ENCODE measurements at places on chromosomes 2 and 18. TPM values are rescaled to one million over a fixed set of nuclear protein-coding genes. Genes with fewer than 3 reads are reported as not detected.

The MAPK4 gene
- total RNA-seq = 1.2 TPM

GRCh38 chr2:82795446-82795845 is 1663.6 kb downstream of the SUCLG1 start:
- H3K4me3 ChIP-seq = no peak overlapping the region
- H3K27me3 ChIP-seq = no peaks in the 10 kb centered on the region
- no peaks in the 10 kb centered on the region for H3K36me3 ChIP-seq
- no peaks in the 10 kb centered on the region for H3K4me1 ChIP-seq
- H3K27ac ChIP-seq = no peak overlapping the region
- DNase-seq = no peak

- no peak for DNase-seq
- no peak overlapping the region for H3K4me3 ChIP-seq
- H3K4me1 ChIP-seq = no peaks in the 10 kb centered on the region
- H3K27me3 ChIP-seq = no peaks in the 10 kb centered on the region
Measured at GRCh38 chr2:26578581-26578980, 62.6 kb downstream of the CIB4 start.

GRCh38 chr18:11163665-11164064 is 14.3 kb upstream of the PIEZO2 start:
- H3K4me3 ChIP-seq = no peak overlapping the region
- no peaks in the 10 kb centered on the region for H3K36me3 ChIP-seq
- no peaks in the 10 kb centered on the region for H3K27me3 ChIP-seq
- no peak overlapping the region for H3K27ac ChIP-seq

The TBR1 gene
- not detected for total RNA-seq

DNA sequence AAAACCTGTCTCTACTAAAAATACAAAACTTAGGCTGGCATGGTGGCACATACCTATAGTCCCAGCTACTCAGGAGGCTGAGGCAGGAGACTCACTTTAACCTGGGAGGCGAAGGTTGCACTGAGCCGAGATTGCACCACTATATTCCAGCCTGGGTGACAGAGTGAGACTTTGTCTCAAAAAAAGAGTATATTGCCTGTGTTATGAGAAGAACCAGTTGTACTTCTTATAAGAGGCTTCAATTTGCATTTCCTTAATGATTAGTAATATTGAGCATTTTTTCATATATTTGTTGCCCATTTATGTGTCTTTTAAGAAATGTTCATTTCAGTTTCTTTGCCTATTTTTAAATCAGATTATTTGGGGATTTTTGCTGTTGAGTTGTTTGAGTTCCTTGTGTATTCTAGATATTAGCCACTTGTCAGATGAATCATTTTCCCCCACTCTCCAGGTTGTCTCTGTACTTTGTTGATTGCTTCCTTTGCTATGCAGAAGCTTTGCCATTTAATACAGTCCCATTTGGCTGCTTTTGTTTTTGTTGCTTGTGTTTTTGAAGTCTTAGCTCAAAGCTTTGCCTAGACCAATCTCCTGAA is 75.8 kb upstream of the LRPPRC start:
- H3K4me3 ChIP-seq = no peak overlapping the region
- H3K4me1 ChIP-seq = no peaks in the 10 kb centered on the region
- DNase-seq = no peak
- H3K36me3 ChIP-seq = no peaks in the 10 kb centered on the region
- no peaks in the 10 kb centered on the region for H3K27me3 ChIP-seq

The ROCK2 gene
- total RNA-seq = 33.0 TPM

DNA sequence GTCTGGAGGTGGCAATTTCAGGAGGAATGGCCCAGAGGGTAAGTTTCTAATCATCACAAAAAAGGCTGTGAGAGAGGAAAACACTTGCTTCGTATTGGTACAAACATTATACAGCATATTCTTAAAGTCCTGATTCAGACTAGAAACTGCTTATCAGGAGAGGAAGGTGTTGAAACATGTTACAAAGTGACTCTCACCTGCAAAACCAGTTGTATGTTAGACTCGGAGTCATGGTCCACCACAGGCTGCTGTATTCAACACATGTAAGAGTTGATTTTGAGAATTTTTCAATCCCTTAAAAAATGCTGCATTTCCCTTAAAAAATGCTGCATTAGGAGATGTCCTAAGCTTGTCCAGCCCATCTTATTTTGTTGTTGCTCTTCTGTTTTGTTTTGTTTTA is 61.5 kb downstream of the MBP start:
- H3K27me3 ChIP-seq = no peaks in the 10 kb centered on the region
- H3K27ac ChIP-seq = peak overlapping the region; percentile 68
- H3K4me1 ChIP-seq = peaks cover 8% of the 10 kb centered on the region
- H3K36me3 ChIP-seq = no peaks in the 10 kb centered on the region
- no peak overlapping the region for H3K4me3 ChIP-seq

GRCh38 chr18:6666012-6666685 is 63.4 kb upstream of the ARHGAP28 start:
- H3K27ac ChIP-seq = no peak overlapping the region
- DNase-seq = no peak
- no peaks in the 10 kb centered on the region for H3K4me1 ChIP-seq
- no peaks in the 10 kb centered on the region for H3K36me3 ChIP-seq

The GKN1 gene
- total RNA-seq = 1.9 TPM

- no peaks in the 10 kb centered on the region for H3K36me3 ChIP-seq
- H3K27ac ChIP-seq = no peak overlapping the region
- no peaks in the 10 kb centered on the region for H3K27me3 ChIP-seq
- no peak overlapping the region for H3K4me3 ChIP-seq
- DNase-seq = no peak
- no peaks in the 10 kb centered on the region for H3K4me1 ChIP-seq
Measured at GRCh38 chr2:191128172-191128910, 22.5 kb downstream of the STAT4 start.

The KRCC1 gene
- 3.1 TPM for total RNA-seq

DNA sequence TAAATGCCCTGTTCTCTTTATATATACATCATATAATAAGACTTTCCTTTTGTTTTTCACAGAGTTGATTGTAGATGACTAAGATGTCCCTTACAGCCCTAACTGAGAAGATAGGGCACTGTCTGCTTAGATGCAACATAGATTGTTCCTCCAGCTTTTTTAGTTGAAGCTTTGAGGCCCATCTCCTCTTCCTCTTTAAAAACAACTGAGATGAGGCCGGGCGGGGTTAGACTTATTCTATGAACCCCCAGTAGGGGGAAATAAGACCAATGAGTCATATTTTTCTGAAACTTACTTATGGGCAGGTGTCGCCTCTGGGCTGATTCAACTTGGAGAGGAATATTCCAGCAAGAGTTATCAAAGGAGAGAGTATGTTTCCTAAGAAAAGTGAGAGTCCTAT is 84.6 kb downstream of the FBXO15 start:
- H3K4me1 ChIP-seq = no peaks in the 10 kb centered on the region
- no peak for DNase-seq
- H3K4me3 ChIP-seq = no peak overlapping the region
- no peaks in the 10 kb centered on the region for H3K36me3 ChIP-seq
- H3K27me3 ChIP-seq = no peaks in the 10 kb centered on the region
